Kidney epithelial cell (primary cell): ENCODE measurements at places on chromosomes 12 and 14. TPM values are rescaled to one million over a fixed set of nuclear protein-coding genes. Genes with fewer than 3 reads are reported as not detected.

KLRB1 gene
- total RNA-seq, result not detected in 2 replicates

TEX22 gene
- total RNA-seq, result 0.27 and 0.46 TPM in 2 replicates

KRT71 gene
- total RNA-seq, result not detected in 2 replicates

CLEC2A gene
- total RNA-seq, result not detected in 2 replicates

CLEC4A gene
- 0.50 and 0.62 TPM in 2 replicates for total RNA-seq

PLD4 gene
- 0.04 and 0.68 TPM in 2 replicates for total RNA-seq

MCRS1 gene
- total RNA-seq, result 76.3 and 79.7 TPM in 2 replicates

HOXC6 gene
- 1.1 and 1.8 TPM in 2 replicates for total RNA-seq

CLEC9A gene
- not detected in 2 replicates for total RNA-seq

PLEKHD1 gene
- total RNA-seq, result 0.41 and 0.84 TPM in 2 replicates

SALL2 gene
- total RNA-seq, result 14.2 and 17.1 TPM in 2 replicates

TWF1 gene
- total RNA-seq, result 132 and 137 TPM in 2 replicates

FAM90A1 gene
- 0.63 and 1.1 TPM in 2 replicates for total RNA-seq

SSPN gene
- total RNA-seq, result 1.7 and 7.1 TPM in 2 replicates

CDKN3 gene
- total RNA-seq, result 7.7 and 13.6 TPM in 2 replicates

HSP90AA1 gene
- total RNA-seq, result 648 and 691 TPM in 2 replicates

TAS2R7 gene
- total RNA-seq, result not detected in 2 replicates

KITLG gene
- 11.5 and 12.9 TPM in 2 replicates for total RNA-seq

AHNAK2 gene
- total RNA-seq, result 121 and 140 TPM in 2 replicates

TAS2R19 gene
- total RNA-seq, result 1.6 TPM in 1 of 2 replicates, not detected in the other

AACS gene
- 32.5 and 35.7 TPM in 2 replicates for total RNA-seq

SUDS3 gene
- total RNA-seq, result 30.5 and 45.9 TPM in 2 replicates

INHBC gene
- total RNA-seq, result not detected in 2 replicates

BICDL1 gene
- 7.9 and 9.2 TPM in 2 replicates for total RNA-seq

DGLUCY gene
- total RNA-seq, result 38.1 and 53.9 TPM in 2 replicates

TAS2R31 gene
- 0.84 and 2.6 TPM in 2 replicates for total RNA-seq

CIDEB gene
- total RNA-seq, result 1.1 and 3.8 TPM in 2 replicates

PPP1R1A gene
- total RNA-seq, result 2.4 and 3.4 TPM in 2 replicates

SEC23A gene
- total RNA-seq, result 64.1 and 72.1 TPM in 2 replicates

BDKRB2 gene
- 0.89 and 1.2 TPM in 2 replicates for total RNA-seq

OASL gene
- 0.58 and 1.4 TPM in 2 replicates for total RNA-seq

CLEC6A gene
- total RNA-seq, result not detected in 2 replicates

ZNF605 gene
- total RNA-seq, result 6.6 and 14.4 TPM in 2 replicates

RFX4 gene
- not detected in 2 replicates for total RNA-seq

LUM gene
- 0.67 and 1.5 TPM in 2 replicates for total RNA-seq

NID2 gene
- total RNA-seq, result 5.4 and 8.1 TPM in 2 replicates

KIF26A gene
- total RNA-seq, result 0.21 and 0.48 TPM in 2 replicates

TOGARAM1 gene
- total RNA-seq, result 12.2 and 23.1 TPM in 2 replicates

ENDOU gene
- total RNA-seq, result not detected in 2 replicates

KRT77 gene
- not detected in 2 replicates for total RNA-seq

AQP6 gene
- total RNA-seq, result not detected in 2 replicates

GARIN6 gene
- not detected in 2 replicates for total RNA-seq

ERBB3 gene
- total RNA-seq, result 12.3 and 17.3 TPM in 2 replicates

NAA30 gene
- total RNA-seq, result 21.4 and 24.0 TPM in 2 replicates

DAAM1 gene
- 9.5 and 16.5 TPM in 2 replicates for total RNA-seq

P3H3 gene
- total RNA-seq, result 21.8 and 27.7 TPM in 2 replicates

AVPR1A gene
- 0.13 and 0.14 TPM in 2 replicates for total RNA-seq

IL26 gene
- total RNA-seq, result not detected in 2 replicates

NTN4 gene
- total RNA-seq, result 76.7 and 81.3 TPM in 2 replicates

ACSM4 gene
- total RNA-seq, result not detected in 2 replicates

AQP5 gene
- total RNA-seq, result not detected in 2 replicates

KRT2 gene
- total RNA-seq, result not detected in 2 replicates

UNC79 gene
- 0.13 and 0.14 TPM in 2 replicates for total RNA-seq

GPR68 gene
- 3.4 and 4.7 TPM in 2 replicates for total RNA-seq
